ENCODE measurements at places on chromosomes 6 and 20.

- DNase-seq: no peak
Measured at GRCh38 chr20:8757146-8757545, 311.7 kb upstream of the PLCB4 start.

DNA sequence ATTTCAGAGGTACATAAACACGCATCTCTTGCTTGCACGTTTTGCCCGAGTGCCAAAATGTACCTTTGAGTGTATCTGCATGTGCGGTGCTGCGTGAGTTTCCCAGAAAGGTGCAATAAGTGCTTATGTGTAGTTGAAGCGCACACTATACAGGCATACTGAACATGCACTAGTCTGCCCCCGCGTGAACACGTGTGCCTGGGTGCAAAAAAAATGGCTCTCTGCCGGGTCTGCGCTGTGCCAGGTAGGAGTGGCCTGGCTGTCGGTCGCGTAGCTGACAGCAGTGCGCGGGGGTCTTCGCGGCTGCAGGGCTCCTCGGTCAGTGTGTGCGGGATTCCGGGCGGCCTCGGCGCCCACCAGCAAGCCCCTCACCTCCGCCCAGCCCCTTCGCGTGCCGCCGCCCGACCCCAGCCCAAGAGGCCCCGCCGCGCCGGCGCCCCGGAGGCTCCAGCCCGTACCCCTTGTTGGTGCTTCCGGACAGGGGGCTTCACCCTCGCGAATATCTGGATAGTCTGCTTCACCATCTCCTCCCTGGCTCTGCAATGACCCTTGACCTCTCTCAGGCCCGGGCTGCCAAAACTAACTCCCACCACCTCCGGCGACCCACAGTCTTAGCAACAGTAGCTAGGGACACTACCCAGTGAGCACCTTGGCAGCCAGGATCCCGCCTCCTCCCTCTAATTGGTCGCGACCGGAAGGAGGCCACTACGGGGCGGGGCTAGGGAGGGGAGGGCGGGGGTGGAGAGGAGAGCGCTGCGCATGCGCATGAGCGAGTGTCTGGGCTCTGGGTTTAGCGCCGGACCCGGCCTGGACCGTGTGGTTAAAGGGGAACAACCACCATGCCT lies at the start of gene KIF6:
Gene KIF6, minus strand, starts transcription at position 622 of the 845 bp plus-strand sequence. Its CDS starts 98 bp downstream, at position 524.
- DNase-seq: peak; percentile 92

DNA sequence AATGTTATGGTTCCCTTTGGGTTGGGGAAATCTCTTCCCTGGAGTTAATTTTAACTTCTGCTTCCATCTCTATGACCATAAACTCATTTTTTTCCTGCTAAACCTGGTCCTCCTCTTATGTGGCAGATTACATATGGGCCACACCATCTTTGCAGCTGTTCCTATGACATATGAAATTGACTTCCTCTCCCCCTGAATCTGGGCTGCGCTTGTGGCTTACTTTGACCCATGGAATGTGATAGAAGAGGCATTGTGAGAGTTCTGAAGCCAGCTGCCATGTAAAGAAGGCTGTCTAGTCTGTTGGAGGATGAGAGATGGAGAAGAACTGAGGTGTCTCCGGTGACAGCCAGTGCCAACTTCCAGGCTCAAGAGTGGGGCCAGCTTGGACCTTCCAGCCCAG lies 100.1 kb downstream of the CDC5L start:
- no peak for DNase-seq

DNA sequence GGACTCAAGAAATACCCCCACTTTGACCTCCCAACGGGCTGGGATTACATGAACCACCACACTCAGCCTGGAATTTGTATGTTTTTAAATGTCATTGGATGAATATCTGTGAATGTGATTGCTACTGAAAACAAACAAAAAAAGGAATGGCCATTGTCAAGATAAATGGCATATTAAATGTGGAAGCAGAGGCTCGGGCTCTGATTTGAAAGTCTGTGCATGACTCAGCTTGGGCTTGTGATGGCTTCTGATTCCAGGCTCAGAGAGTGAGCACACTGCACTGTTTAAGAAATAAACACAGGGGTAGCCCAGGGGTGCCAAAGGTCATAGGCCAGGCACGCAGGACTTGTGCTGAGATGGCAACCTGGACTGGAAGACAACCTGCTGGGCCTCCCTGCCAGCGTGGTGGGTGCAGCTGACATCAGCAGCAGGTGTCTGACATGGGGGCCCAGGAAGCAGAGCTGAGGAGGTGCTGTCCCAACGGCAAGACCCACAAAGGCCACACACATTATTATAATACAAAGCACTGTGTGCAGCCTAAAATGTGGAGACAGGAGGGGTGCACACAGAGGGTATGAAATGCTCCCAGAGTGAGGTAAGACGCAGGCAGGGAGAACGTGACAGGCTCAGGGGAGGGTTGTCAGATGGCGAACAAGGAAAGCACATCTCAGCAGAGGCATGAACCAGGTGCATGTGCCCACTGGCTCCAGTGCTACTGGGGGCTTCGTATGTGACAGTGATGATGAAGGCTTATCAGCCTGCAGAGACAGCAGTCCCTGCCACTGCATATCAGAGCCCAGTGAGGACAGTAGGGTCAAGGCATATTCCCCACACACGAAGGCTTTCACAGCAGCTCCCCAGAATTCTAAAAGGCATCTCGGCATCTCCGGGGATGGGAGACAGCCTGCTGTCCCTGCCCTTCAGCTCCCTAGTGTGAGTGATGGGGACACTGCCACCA lies 169.4 kb downstream of the SYNDIG1 start:
- DNase-seq: no peak

DNA sequence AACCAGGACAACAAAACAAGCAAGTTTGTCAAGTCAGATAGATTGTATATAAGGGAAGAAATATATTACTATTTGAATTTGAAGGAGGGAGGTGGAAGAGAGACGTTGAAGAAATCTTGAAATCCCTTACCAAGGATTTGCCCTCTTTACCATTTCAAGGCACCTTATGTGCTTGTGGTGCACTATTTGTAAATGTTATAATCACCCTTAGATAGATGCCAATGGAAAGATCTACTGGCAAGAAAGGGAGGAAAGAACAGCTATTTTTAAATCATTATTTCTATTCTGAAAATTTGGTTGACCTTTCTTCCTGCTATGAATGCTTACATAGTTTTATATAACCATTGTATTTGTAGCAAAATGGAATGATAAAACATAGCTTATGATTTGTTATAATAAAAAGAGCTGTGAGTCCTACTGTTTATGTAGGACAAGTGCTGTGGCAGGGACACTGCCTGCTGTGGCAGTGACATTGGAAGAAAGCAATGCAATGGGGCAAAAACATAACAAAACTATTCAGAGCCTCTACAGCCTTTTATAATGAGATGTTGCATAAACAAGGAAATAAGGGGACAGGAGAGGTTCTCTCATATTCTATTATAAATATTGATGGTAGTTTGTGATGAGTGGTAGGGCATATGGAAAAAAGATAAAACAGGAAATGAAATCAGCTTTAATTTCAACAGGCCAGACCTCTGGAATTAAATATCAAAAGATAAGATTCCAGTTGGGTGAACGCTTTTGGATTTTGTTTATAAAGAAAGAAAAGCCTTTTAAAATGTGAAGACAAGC lies 1145.2 kb upstream of the GJE1 start:
- DNase-seq: no peak

DNA sequence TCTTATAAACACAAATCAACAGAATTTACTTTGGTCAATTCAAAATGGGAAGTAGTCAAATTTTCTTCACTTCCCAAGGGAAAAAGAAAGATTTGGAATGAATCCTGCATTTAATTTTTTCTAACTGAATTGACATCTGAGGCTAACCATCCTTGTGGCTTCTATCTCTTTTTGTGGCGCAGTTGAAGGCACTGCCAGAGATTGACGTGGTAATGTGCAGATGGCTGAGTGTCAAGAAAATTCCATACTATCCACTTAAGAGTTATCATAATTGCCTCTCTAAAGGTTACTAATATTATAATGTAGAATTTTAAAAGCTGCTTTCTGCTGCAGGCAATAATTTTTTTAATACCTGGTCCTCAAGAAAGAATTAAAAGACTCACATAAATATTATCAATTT lies 162.3 kb downstream of the KLHL32 start:
- DNase-seq: no peak

DNA sequence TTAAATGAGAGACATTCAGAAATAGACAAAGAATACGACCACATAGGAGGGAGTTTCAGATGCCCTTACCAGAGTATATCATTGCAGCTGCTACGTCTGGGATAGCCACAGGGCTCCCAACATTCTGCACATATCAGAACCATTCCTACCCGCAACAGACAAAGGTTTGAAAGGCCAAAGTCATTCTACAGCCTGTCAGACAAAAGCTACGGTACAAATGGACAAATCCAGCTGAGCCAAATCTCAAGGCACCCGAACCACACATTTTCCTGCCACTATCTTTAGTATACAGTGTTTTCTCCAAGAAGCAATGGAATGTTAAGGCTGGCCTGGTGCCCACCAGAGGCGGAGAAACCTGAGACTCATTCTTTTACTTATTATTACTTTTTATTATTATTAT lies 30.5 kb upstream of the LYRM2 start:
- no peak for DNase-seq

GRCh38 chr6:39808346-39808745 lies 16.2 kb downstream of the DAAM2 start:
- DNase-seq: no peak

DNA sequence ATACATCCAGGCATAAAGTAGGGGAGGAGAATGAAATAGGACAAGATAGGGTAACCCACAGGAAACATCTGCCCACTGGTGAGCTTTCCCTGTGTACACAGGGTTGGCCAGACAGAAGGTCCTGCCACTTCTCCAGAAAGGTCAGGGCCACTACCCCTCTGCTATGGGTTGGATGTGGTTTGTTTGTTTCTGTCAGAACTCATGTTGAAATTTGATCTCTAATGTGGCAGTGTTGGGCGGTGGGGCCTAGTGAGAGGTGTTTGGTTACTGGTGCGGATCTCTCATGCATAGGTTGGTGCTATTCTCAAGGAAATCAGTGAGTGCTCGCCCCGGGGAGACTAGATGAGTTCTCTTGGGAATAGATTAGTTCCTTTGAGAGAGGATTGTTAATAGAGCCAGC lies 15.6 kb upstream of the MAS1 start:
- DNase-seq: peak; percentile 15

- no peak for DNase-seq
Measured at GRCh38 chr20:44688053-44688625, 27.0 kb upstream of the CCN5 start.

DNA sequence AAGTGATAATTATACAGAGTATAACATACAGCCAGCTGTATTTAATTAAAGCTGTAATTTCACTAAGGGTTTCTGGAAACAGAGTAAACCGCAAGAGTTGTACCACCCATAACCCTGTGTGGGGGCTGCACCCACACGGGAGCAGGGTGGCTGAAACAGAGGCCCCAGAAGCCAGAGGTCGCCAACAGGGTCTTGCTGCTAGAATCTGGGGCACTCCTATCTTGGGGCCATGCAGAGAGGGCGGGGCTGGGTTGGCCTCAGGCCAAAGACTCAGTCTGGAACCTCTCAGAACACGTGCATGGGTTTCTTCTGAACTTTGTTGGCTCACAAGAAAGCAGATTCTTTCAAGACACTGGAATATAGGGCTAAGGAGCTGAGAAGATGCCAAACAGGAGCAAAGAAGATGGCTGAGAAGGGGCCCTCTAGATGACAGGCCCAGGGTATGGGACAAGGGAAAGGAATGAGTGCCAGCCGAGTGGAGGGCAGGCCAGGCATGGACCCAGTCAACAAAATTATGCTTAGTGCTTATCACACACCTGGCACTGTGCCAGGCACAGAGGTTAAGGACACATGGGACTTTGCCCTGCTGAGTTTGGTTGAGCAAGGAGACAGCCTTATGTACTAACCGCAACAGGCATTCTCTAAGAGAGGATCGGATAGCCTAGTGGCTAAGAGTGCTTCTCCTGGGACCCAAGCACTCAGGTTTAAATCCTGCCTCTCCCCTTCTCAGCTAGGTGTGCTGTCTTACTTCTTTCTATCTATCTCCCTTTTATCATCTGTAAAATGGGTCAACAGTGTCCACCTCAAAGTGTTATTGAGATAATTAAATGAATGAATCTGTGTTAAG lies 96.6 kb upstream of the FOXP4 start:
- no peak for DNase-seq

DNA sequence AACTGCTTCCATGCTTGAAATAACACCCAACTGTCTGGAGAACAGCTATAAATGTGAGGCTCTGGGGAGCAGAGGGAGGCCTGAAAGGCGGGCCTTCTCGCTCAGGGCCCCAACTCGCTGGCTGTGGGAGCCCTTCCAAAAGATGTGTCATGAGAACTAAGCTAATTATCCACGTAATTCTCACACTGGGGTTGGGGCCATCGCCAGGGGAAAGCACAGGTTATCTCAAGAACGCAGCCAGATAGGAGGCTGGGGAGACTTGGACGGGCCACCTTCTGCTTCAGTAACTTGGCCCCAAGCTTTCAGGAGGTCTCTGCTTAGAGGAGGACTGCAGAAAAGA lies 1.6 kb downstream of the PXDC1 start:
- no peak for DNase-seq

DNA sequence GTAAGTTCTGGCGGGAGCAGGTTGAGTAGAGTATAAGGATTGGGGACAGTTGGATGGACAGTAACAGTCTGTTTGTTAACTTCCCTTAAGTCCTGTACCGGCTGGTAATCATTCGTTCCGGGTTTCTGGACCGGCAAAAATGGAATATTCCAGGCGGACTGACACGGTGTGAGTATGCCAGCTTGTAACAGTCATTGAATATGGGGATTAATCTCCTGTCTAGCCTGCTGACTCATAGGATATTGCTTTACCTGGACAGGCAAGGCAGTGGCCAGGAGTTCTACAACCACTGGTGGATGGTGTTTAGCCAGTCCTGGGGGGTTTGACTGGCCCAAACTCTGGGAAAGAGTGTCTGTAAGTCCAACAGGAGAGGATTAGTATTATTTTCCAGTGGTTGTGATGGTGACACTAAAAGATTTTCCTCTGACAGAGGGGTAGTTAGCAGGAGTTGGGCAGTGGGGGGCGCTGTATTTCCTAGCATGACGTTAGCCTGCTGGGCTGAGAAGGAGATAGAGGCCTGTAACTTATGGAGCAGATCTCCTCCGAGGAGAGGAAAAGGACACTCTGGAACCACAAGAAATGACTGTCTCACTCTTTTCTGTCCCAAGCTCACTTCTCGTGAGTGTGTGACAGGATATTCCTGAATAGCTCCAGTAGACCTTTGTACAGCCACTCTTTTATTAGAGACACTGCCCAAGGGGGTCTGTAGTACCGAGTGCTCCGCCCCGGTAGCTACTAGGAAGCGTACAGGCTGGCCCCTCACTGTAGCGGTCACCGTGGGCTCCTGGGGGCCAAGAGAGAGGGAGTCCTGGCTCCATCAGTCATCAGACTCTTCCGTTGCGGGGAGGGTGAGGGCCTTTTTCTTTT lies 152.2 kb downstream of the TRIM27 start:
- DNase-seq: peak; percentile 72

GRCh38 chr20:4406627-4407026 lies 315.1 kb upstream of the PRND start:
- no peak for DNase-seq

- no peak for DNase-seq
Measured at GRCh38 chr6:3340894-3341293, 82.1 kb downstream of the PSMG4 start.

DNA sequence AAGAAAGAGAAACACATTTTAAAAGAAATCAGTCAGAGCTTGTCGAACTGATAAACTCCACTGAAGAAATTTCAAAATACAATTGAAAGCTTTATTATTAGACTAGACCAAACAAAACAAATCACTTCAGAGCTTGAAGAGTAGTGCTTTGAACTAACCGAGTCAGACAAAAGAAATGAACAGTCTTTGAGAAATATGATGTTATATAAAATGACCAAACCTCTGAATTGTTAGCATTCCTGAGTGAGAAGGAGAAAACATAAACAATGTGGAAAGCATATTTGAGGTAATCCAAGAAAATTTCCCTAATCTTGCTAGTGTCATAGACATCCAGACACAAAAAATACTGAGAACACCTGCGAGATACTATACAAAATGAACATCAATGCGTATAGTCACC lies 13.2 kb upstream of the CST4 start:
- no peak for DNase-seq

- no peak for DNase-seq
Measured at GRCh38 chr6:5531853-5532375, 270.6 kb downstream of the FARS2 start.
